Transverse colon (tissue), 4 donors: ENCODE measurements at places on chromosomes 1 and 21.

DNA sequence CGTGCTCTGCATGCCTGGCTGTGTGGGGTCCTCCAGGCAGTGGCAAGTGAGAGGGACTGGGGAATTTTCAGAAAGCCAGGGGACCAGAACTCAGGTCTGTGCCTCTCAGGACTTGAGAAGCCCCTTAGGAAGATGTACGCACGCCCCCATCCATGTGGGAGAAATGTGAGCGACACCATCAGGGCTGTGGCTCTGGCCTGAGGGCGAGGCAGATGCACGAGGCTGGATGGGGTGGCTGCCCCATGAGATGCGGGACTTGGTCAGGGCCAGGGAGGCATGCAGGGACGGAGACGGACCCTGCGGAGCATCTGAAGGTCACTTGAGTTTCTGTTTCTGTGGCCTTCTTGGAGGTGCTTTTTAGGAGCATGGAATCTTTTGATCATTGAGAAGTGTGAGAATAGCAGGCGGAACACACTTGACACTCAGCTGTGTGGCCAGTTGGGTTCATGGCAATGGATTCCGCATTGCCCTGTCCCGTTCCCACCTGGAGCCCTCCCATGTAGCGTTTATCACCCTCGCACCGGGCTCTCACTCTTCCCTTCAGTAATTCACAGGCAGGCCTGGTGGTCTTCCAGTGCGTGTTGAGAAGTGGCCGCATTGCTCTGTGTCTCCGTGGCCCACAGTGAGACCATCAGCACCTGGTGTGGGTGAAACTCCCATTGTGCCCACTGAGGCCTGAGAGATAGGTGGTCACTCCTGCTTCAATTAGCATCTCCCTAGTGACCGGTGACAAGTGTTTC is 30.7 kb upstream of the ACTRT2 start:
- H3K27ac ChIP-seq, result no peak overlapping the region
- no peaks in the 10 kb centered on the region for H3K36me3 ChIP-seq
- DNase-seq, result no peak
- H3K4me3 ChIP-seq, result no peak overlapping the region

DNA sequence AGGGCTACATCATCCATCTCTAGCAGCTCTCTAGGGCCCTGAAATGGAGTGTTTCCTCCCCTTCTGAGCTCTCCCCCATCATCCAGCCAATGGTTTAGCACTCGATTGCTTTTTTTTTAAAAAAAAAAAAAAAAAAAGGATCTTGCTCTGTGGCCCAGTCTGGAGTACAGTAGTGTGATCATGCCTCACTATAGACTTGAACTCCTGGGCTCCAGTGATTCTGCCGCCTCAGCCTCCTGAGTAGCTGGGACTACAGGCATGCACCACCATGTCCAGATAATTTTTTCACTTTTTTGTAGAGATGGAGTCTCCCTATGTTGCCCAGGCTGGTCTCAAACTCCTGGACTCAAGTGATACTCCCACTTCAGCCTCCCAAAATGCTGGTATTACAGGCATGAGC is 12.1 kb upstream of the ITPKB start:
- H3K27ac ChIP-seq, result no peak overlapping the region
- H3K27me3 ChIP-seq, result no peaks in the 10 kb centered on the region
- no peak for DNase-seq
- H3K4me3 ChIP-seq, result no peak overlapping the region
- H3K36me3 ChIP-seq, result no peaks in the 10 kb centered on the region

DNA sequence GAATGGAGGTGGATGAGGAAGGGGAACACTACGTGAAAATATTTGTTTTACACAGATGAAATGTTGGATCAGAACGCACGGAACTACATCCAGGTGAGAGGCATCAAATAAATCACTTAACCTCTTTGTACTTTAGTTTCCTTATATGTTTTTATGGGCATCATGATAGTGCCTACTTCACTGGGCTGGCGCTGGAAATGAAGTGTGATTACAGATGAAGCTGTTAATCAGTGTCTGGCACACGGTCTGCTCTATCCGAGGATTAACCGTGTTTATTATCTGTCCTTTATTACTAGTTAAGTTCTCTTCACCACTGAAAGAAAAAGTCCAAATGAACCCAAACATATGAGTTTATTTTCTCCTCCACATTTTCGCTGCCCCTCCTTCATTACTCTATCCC is 96.0 kb upstream of the TRABD2B start:
- peaks cover 20% of the 10 kb centered on the region for H3K27me3 ChIP-seq
- no peaks in the 10 kb centered on the region for H3K36me3 ChIP-seq
- H3K27ac ChIP-seq, result no peak overlapping the region
- peaks cover 8% of the 10 kb centered on the region for H3K4me1 ChIP-seq

DNA sequence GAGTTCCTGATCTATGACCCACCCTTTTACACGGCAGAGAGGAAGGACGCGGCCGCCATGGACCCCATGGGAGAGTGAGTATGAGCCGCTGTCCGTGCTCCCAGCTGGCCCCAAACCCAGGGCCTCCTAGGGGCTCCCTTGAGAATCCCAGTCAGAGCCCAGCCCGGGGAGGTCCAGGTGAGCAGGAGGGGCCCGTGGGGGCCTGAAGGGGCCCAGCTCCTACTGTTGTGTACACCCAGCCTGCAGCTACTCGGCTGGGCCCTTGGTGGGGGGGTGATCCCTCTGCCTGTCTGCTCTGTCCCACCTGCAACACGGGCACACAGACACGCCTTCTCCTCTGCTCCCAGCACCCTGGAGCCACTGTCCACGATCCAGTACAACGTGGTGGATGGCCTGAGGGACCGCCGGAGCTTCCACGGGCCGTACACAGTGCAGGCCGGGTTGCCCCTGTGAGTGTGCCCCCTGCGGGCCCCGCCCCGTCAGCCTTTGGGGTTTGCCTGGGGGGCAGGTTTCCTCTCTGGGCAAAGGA is 28.6 kb upstream of the LRRC3 start:
- no peaks in the 10 kb centered on the region for H3K27me3 ChIP-seq
- no peaks in the 10 kb centered on the region for H3K36me3 ChIP-seq
- no peak for DNase-seq
- no peak overlapping the region for H3K4me3 ChIP-seq
- H3K27ac ChIP-seq, result no peak overlapping the region

GRCh38 chr1:70382682-70383081 is 28.2 kb upstream of the ANKRD13C start:
- DNase-seq, result no peak
- no peak overlapping the region for H3K4me3 ChIP-seq
- H3K36me3 ChIP-seq, result no peaks in the 10 kb centered on the region
- H3K27ac ChIP-seq, result no peak overlapping the region
- no peaks in the 10 kb centered on the region for H3K27me3 ChIP-seq
